ENCODE measurements at places on chromosomes 2 and 18. TPM values are rescaled to one million over a fixed set of nuclear protein-coding genes. Genes with fewer than 3 reads are reported as not detected.

HOXD12 gene
- 0.27 TPM for total RNA-seq

DNA sequence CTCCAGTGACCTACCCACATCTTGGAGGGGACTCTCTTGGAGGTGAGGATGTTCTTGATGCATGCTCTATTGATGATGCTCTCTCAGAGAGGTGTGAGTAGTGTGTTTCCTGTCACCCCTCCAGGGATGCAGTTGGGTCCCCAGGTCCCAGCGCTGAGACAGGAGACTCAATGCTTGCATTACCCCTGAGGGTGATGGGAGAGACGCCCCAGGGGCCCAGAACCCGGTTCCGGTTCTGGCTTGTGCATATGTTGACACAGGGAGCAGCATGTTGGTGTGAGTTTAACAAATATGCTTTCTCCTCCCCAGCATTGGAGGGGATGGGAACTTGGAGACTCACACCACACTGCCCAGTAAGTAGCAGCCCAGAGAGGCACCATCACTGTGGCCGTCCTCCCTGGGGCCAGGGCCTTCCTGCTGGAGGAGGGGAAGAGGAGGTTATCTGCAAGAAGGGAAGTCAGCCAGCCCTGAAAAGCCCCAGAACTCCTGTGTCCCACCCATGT is 124.5 kb downstream of the PLB1 start:
- no peaks in the 10 kb centered on the region for H3K36me3 ChIP-seq
- no peaks in the 10 kb centered on the region for H3K27me3 ChIP-seq
- no peak overlapping the region for H3K4me3 ChIP-seq
- H3K4me1 ChIP-seq, result peaks cover 45% of the 10 kb centered on the region
- DNase-seq, result no peak
- no peak overlapping the region for H3K27ac ChIP-seq

DNA sequence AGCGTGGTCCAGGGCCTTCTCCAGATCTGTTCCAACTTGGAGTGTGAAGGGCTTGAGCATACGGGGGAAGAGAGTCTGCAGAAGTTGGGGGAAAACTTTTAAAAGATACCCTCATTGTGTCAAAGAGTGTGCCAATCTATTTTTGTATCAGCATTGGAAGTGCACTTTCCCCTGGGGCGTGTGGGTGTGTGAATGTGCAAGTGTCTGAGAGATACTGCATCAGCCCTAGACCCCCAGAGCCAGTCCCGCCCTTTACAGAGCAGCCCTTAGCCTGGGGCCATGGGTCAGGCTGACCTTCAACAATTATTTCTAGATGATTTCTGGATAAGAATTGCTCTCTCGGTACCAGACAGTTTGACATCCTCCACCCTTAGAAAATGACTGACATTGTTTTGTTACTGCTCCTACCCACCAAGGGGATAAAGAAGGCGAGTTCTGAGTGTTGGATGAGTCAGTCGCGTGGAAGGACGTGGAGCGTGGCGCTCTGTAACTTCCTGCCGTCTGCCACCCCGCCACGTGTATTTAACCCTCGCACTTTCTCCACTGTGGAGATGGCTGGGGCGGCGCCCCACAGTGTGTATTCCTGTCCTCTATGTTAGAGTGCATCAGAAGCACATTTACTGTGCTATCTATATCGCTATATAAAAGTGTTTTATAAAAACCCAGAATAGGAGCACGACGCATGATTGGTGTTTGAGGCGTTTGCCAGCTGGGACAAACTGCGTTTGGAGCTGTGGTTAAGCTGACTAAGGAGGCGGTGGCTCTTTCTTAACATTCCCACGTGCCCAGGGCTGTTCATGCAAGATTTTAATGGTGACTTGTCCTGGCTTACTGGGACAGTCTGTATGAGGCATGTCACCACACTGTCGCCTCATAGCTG is 122.6 kb downstream of the CABLES1 start:
- no peak overlapping the region for H3K4me3 ChIP-seq
- no peak for DNase-seq
- H3K27ac ChIP-seq, result no peak overlapping the region
- H3K27me3 ChIP-seq, result no peaks in the 10 kb centered on the region
- H3K4me1 ChIP-seq, result peaks cover 45% of the 10 kb centered on the region
- peaks cover 16% of the 10 kb centered on the region for H3K36me3 ChIP-seq

BUB1 gene
- total RNA-seq, result 21.2 TPM

POLE4 gene
- 33.9 TPM for total RNA-seq

GRCh38 chr2:119809339-119810048 is 49.8 kb downstream of the PTPN4 start:
- no peak overlapping the region for H3K27ac ChIP-seq
- DNase-seq, result no peak
- H3K4me1 ChIP-seq, result peaks cover 14% of the 10 kb centered on the region
- H3K4me3 ChIP-seq, result no peak overlapping the region
